Stimulated activated CD4-positive, alpha-beta T cell treated with anti-CD3 and anti-CD28 coated beads, TNF-alpha, amount 100 ng/mL, for 1 hour (primary cell): ENCODE measurements at places on chromosomes 4 and X.

GRCh38 chr4:135824759-135825296 is 1623.2 kb upstream of the PABPC4L start:
- DNase-seq = no peak

DNA sequence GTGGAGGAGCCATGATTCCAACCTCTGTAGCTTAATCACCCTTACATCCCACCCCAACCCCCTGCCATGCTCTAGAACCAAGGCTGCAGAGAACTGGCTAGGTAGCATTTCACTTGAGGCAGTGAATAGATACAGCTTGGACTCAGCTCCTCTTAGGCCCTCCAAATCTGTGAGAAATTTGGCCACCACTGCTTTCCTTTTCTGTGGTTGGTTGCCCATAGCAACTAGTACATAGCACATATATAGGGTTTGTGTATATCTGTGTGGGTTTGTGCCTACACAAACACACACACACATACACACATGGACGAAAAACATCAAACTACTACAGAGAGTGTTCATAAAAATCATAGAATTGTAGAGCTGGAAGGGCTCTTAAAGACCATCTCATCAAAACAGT is 52.0 kb upstream of the CCDC160 start:
- DNase-seq = no peak

- DNase-seq = no peak
These were observed 17.8 kb downstream of the DKK2 start for GRCh38 chr4:107018344-107018735.

GRCh38 chr4:170526471-170526870 is 436.7 kb upstream of the AADAT start:
- DNase-seq = no peak

GRCh38 chrX:47850901-47851300 is 14.2 kb downstream of the ZNF81 start:
- no peak for DNase-seq

DNA sequence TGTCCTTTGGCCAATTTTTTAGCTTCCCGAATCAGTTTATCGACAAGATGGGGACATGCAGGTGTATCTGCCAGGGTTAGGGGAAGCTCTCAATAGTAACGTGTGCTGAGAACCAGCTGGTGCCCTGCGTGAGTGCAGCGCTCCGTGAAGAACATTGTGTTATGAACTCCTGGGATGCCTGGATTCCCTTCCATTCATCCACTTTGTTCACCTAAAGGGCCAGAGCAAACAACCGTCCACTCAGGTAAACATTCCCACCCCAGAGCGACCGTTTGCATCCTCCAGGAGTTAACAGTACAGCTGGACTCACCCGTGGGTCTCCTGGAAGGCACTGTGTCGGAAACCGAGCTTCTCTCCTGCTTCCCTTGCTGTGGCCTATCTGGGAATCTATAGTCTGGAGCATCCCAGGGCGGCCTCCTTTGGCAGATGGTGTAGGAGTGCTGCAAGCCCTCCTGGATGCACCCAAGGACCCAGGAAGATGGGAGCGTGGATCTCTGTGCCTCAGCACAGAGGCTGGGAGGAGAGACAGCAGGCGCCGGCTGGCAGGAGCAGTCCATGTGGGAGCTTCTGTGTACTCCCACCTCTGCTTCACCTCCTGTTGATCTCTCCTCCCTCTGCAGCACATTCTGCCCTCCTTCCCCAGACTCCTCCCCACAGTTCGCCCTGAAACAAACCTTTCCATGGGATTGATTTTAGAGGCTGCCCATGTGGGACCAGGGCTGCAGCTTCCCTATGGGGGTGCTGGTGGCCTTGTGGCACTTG is 62.7 kb downstream of the SHROOM2 start:
- DNase-seq = no peak

- no peak for DNase-seq
These were observed 620.7 kb downstream of the SPRY1 start for GRCh38 chr4:124017185-124017785.

- DNase-seq = peak; percentile 40
These were observed 78.6 kb downstream of the CAMK2D start for GRCh38 chr4:113682730-113683537.

- DNase-seq = no peak
These were observed 178.1 kb downstream of the NWD2 start for GRCh38 chr4:37422638-37423037.

- no peak for DNase-seq
These were observed 25.3 kb upstream of the CYBB start for GRCh38 chrX:37754516-37754915.

DNA sequence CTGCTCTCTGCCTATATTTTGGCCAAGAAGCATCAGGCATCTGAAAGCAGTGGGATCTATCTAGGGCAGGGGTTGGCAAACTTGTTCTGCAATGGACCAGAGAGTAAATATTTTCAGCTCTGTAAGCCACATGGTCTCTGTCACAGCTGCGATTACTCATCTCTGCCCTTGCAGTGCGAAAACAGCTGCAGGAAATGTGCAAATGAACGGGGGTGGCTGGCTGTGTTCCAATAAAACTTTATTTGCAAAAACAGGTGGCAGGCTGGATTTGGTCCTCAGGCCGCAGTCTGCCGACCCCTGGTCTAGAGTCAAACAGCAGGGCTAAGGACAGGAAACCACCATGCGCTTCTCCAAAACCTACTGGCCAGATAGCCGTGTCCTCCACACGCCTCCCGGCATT is 48.6 kb downstream of the ACOX3 start:
- DNase-seq = no peak

- no peak for DNase-seq
These were observed 31.5 kb downstream of the NOP14 start for GRCh38 chr4:2931512-2932301.

- no peak for DNase-seq
These were observed 4.7 kb upstream of the S100P start for GRCh38 chr4:6688879-6689505.

DNA sequence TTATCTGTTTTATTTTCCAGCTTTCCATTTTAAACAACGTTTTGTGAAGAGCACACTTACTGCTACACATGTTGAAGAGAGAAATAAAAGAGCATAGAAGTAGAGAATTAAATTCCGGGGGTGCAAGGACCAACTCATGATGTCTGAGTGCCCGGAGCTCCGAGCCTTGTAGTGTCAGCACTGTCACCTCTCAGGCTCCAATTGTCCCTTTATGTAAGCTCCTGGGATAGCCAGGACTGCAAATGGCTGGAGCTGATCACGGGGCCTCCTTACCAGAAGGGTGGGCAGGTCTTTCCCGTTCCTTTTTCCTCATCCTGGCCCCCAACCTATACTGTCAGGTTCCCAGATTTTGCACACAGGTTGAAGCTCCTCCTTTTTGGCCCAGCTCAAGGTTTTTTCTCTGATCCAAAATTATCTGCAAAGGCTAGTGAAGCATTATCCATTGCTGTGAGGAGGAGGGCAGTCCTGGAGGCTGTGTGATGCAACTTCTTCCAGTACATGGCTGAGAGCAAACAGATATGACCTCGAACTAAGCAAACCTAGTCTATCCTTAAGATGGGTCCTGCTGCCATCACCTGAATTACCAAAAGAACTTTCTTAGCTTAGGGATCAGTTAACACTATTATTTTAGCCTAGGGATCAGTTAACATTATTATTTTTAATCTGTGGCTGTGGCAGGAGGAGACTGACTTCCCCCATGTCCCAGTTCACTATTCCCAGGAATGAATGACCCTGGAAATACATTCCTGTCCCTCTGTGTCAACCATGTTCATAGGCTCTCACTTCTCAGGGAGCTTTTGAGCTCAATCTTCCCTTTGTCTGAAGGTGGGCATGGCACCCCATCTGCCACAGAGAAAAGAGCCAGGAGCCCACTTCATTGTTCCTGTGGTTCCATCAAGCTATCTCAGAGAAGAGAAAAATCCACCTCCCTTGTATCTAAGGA is at the start of gene FGG:
Gene FGG (minus strand): TSS at position 185 of the 943 bp plus-strand sequence. CDS start 47 bp downstream, at position 138.
- DNase-seq = no peak

DNA sequence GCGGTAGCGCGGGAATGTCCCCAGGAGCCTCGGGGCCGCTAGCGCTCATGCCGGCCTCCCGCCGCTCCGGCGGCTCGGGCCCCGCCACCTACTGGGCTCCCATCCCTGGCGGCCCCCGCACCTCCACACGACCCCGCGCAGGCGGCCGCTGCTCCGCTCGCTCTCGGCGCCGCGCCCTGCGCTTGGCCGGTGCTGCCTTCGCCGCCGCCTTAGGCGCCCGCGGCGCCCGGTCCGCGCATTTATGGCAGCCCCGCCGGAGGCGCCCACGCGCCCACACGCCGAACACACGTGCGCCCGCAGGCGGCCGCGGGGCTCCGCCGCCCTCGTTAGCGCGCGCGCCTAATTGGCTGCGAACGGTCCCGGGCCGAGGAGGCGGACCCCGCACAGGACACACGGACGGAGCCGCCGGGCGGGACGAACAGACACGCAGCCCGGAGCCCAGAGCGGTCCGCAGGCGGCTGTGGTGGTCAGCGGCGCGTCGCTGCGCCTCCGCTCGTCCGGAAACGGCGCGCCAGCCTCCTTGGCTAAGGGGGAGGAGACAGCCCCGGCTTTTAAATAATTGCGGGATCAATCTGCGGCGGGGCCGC is at the start of gene NKX1-1:
Gene NKX1-1 (minus strand): TSS at position 49 of the 587 bp plus-strand sequence. CDS start 0 bp downstream, at position 49.
- DNase-seq = no peak

GRCh38 chr4:108053251-108053711 is 63.6 kb downstream of the HADH start:
- DNase-seq = no peak

GRCh38 chr4:151267822-151268535 is 9.0 kb upstream of the PRSS48 start:
- no peak for DNase-seq

- no peak for DNase-seq
These were observed 293.3 kb downstream of the ADGRL3 start for GRCh38 chr4:61493470-61493869.

DNA sequence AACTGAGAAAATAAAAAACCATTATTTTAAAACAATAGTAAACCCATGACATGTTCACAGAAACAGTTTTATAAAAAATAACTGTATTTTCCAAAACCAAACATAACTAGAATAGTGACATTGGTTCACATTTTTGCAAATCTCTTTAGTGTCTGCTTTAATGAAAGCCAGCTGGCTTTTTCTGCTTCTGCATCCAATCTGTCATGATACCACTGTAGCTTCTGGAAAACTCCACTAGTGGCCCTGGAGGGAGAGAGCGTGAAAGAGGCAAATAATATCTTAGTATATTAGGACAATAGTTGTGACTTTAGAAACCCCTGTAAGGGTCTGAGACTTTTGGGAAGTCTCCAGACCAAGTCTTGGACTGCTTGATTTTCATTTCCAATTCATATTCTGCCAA is 31.1 kb downstream of the FGFBP1 start:
- DNase-seq = no peak

GRCh38 chr4:4578981-4579380 is 37.1 kb upstream of the STX18 start:
- no peak for DNase-seq

GRCh38 chr4:77652237-77652897 is 46.7 kb downstream of the CXCL13 start:
- DNase-seq = no peak

GRCh38 chr4:132317923-132318322 is 831.2 kb upstream of the PCDH10 start:
- no peak for DNase-seq

DNA sequence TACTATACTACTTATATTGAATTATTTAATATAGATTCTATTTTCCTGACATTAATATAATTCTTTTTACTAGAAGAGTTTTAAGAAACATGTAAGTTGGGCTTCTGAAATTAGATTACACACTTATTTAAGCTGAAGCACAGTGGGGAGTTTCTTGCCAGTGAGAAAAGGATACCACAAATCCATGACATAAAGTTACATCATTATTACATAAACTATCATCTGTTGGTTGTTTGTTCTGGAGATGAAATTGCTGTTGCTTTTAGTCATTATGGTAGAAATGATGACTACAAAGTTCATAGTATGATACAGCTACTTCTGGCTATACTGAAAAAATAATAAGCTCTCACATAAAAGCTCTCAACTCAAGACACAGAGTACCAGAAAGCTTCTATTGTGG is 880.4 kb downstream of the PCDH18 start:
- no peak for DNase-seq

- no peak for DNase-seq
These were observed 44.4 kb downstream of the RBM47 start for GRCh38 chr4:40585201-40585799.

GRCh38 chr4:7323461-7323871 is 111.3 kb downstream of the PSAPL1 start:
- DNase-seq = no peak
